ENCODE measurements at places on chromosomes 3 and 15.

GRCh38 chr3:179082416-179082815, 10.8 kb upstream of the ZMAT3 start:
- no peak for DNase-seq

DNA sequence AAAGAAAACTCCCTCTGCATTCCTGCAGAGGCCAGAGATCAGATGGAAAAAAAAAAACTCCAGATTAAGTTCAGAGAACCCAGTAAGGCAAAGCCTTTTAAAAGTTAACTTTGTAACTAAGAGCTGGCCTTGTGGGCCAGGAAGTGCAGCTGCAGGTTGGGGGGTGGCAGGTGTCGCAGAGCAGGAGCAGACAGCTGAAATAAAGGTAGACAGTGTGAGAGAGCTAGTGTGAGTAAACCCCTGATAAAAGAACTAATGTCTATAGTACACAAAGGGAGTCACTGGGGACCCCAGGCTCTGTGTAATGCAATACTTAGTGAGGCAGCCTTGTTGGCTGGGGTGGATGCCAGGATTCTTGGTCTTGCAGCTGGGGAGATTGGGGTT, 42.1 kb downstream of the PPCDC start:
- DNase-seq, result peak; percentile 63

DNA sequence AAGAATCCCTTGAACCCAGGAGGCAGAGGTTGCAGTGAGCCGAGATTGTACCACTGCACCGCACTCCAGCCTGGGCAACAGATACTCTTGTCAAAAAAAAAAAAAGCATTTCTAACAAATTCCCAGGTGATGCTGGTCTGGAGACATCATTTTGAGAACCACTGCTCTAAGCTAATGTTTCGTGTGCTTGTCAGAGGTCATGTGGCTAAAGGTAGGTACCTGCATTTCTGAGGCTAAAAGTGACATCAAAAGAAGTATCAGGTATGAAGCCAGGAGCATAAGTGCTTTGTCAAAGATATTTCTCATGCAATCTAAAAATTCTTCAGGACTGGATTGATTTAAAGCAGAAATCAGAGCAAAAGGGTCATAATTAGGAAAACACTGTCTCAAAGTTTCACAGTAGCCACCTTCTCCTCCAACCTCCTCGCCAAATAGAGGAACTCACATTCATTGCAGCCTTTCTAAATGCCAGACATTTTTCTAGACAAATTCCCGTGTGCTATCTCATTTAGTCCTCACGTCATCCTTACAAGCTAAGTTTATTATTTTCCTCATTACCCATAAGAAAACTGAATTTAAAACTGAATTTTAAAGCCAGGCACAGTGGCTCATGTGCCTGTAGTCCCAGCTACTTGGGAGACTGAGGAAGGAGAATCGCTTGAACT, 25.7 kb upstream of the GSK3B start:
- DNase-seq, result no peak

DNA sequence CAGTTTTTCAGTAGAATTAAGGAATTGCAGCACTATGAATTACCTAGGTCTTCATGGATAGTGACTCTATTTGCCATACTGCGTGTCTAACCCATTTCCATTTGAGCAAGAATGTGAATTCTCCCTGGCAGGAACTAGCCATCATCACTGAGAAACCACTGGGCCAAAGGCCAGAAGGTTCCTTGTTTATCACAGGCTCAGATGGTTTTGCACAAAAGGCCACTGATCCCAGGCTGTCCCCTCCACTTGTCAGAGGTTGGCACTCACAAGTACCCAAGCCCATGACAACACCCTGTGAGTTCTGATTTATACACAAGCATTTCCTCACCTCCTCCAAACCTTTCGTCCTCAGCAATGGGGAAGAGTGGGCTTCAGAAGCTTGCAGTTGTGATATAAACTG, 131.8 kb downstream of the FOXB1 start:
- DNase-seq, result no peak

GRCh38 chr3:37545479-37545878, 316.2 kb upstream of the CTDSPL start:
- no peak for DNase-seq

GRCh38 chr3:87437765-87438164, 161.4 kb upstream of the POU1F1 start:
- no peak for DNase-seq

- no peak for DNase-seq
Observed at GRCh38 chr3:13492048-13492447, 11.9 kb downstream of the HDAC11 start.

- peak; percentile 71 for DNase-seq
Observed at GRCh38 chr15:99213187-99213811, 36.1 kb downstream of the TTC23 start.

DNA sequence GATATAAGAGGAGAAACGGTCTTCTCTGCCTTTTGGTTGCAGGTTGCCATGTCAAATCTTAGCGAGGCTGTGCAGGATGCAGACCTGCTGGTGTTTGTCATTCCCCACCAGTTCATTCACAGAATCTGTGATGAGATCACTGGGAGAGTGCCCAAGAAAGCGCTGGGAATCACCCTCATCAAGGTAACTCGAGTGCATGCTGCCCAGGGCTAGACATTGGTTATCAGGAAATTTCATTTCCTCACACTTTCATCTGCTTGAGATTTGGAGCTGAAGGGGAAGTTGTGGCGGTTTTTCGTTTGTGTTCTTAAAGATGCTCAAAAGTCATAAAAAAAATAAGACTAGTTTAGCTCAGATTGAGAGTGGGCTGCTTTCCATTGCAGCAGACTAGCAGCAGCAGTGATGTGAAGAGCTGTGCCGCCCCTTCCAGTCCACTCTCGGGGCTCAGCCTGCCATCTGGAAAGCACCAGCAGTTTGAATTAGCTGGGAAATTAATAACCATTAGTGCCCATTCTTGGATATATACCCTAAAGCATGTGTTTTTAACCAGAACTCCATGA, 32.2 kb downstream of the GPD1L start:
- DNase-seq, result no peak

- no peak for DNase-seq
Observed at GRCh38 chr3:126517291-126517951, at the start of gene UROC1. Gene UROC1 (minus strand): TSS chr3:126517773. CDS start chr3:126517719, 54 bp downstream.

DNA sequence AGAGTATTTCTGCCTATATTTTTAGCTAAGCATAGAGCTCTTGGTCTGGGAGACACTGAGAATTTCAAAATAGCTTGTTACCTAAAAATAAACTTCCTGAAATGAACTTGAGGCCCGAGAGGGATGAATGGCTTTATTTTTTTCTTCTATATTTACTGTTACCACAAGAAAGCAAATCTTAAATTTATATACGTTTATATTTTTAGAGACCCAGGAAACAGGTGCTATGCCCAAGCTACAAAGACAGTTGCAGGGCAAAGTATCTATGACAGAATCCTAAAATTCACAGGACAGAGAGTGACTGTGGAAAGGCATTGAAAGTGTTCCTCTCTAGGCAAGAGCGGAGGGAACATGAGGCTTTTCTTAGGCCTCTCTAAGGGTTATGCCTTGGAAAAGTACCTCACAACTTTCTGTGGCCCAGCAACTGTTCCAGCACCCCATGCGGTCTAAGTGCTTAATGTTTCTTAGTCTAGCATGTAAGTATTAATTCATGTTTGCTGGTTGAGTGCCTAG, 36.5 kb downstream of the TGFBR2 start:
- DNase-seq, result no peak

DNA sequence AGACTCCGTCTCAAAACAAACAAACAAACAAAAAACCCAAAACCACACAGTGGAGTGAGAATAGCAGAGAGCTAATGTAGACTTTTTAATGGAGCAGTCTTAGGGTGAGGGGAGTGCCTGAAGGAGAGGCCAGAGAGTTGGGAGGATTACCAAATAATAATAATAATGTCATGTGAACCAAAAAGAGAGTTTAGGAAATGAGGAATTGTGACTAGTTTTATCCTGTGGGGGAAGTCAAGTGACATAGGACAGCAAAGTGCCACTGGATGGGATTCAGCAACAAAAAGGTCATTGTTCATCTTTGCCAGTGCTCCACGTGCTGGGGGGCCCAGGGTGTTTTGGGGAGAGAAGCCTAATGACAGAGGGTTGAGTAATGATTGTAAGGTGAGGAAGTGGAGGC, 12.9 kb downstream of the GPR87 start:
- no peak for DNase-seq

DNA sequence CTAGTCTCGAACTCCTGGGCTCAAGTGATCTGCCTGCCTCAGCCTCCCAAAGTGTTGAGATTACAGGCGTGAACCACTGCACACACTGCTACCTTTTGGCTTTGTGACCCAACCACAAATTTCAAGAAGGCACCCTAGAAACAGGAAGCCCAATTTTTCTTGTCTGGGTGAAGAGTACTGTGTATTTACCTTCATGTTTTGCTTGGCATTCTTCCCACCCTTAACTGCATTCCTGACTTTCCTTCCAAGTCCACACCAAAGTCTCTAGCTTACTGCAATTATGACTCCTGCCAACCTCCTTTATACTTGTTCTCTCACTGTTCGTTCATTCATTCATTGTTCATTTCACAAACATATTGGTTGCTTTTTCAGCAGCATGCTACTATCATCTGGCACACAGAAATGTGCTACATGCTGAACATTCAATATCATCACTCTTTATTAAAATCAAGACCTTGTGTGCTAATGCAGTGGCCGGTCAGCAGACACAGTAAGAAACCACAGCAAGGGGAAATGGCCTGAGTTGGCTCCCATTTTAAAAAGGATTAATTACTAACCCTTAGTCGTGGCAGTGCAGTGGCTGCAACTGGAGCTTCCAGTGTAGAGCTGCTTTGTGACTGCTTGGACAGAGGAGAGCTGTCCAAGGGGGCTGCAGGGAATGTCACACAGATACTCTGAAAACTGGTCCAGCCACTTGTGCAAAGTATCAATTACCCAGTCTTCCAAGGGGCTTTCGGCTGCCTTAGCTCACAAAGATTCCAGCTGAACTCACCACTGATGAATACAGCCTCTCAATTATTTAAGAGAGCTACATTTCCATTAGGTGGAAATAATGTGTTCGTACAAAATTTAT, 94.0 kb downstream of the ETFA start:
- no peak for DNase-seq

DNA sequence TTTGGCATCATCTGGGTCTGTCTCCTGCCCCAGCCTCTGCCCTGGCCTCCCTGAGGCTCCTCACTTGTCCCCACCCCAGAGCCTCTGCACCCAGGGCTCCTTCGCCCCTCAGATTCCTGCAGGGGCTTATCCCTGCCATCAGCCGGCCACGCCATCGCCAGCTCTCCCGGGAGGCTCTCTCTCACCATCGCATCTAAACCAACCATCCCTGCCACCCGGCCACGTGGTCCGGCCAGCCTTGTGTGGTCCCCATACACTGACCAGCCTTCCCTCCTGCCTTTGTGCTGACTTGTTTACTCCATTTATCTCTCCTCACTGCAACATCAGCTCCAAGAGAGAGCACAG, 134.3 kb upstream of the IQSEC1 start:
- DNase-seq, result no peak

DNA sequence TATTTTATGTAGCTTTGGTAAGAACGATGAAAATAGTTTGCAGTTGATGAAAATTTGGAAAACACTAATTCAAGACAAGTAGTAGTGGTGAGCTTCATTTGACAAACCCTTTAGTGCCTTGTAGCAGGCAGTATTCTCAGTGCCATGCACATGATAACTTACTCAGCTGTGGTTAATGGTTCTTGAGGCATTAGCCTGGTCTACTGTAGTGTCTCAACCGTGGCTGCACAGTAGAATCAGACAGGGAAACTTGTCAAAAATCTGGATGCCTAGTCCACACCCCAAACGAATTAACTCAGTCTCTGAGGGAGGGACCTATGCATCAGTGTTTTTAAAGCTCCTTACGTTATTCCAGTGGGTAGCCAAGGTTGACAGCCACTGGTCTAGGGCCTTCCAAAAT, 45.4 kb downstream of the PSMD6 start:
- DNase-seq, result no peak

DNA sequence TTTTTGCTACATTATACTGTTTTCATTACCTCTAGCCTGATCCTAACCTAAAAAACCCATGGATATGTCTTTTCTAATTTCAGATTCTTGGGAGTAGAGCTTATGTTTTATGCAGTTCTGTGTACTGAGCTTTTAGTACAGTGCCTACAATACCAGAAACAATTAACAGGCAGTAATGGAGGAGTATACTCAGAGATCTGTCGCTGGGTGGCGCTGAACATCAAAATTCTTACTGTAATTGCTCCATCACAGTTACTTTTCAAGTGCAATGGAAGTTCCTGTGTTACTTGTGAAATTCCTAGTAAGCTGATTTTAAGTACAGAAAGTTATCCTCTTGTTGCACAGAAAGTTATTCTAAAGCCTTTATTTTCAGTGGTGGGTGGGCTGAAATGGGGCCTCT, 66.9 kb downstream of the RNF13 start:
- DNase-seq, result no peak

GRCh38 chr3:173945806-173946205, 548.3 kb downstream of the NLGN1 start:
- no peak for DNase-seq

GRCh38 chr15:74007820-74008371, 13.4 kb downstream of the PML start:
- DNase-seq, result no peak

DNA sequence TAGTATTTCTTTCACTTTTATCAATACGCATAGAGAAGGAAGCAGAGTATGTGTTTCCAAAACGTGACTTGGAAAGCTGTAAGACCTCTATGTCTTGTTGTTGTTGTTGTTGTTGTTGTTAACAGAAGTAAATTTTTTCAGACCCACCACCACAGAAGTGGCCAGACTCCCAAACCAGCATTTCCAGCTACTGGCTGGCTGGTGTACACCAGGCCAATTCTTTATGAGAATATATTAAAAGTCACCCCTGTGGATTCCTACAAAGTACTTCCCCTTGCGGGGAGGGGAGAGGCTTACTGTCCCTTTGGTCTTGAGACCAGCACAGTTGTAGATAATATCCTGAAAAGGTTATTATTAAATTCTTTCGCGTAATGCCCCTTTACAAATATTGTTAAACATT, 1.6 kb upstream of the FOXP1 start:
- DNase-seq, result no peak

GRCh38 chr3:24503616-24504113, 9.0 kb upstream of the THRB start:
- DNase-seq, result no peak

- no peak for DNase-seq
Observed at GRCh38 chr15:31843426-31844055, 186.8 kb upstream of the CHRNA7 start.

DNA sequence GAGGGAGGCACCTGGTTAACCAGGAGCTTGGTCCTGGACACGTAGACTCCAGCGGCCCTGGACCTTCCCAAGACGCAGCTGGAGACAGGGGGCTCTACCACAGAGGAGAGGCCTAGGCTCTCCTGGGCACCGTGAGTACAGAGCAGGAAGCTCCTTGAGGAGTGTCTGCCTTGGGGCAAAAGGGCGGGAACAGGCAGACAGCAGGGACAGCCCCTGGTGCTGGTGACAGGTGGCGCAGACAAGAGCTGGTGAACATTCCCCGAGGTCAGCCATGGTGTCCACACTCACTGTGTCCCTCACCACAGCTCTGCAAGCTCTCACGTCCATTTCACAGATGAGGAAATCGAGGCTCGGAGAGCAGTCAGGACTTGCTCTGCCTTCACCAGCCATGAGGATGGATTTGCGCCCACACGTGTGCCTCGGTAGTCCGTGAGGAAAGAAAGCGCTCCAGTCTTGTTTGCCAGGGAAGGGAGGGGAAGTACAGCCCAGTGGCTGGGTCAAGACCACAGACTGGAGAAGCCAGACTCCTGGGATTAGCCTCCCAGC, 2.6 kb upstream of the PLXNA1 start:
- DNase-seq, result no peak

Measured in left forelimb (tissue), 1 donor.